ENCODE measurements at places on chromosomes 11 and 22.

GRCh38 chr22:29388759-29389090 is 355 bp upstream of the AP1B1 start:
- no peak for DNase-seq

DNA sequence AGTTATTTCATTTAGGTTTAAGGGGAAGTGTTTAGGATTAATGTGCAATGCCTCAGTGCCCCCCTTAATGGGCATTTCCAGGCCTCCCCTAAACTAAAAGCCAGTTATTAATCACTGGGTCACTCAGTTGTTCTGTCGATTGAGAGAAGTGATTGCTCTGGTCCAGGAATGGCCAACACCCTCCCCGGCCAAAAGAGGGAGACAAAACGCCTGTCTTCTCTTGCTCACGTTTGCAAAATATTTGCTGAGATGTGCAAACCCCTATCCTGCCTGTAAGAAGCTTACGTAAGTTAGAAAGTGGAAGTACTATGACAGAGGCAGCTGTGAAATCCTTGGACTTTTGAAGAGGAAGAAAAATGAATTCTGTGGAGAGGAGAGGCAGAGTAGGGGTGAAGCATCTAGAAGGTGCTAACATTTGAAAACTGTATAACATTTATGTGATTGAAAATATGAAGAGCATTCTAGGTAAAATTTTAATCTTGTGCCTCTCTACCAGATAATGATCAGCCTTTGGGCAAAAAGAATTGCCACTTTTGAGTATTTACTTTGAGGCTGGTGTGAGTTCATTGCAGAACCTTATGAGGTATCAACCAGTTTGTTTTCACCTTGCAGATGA is 37.7 kb downstream of the NTM start:
- no peak for DNase-seq

DNA sequence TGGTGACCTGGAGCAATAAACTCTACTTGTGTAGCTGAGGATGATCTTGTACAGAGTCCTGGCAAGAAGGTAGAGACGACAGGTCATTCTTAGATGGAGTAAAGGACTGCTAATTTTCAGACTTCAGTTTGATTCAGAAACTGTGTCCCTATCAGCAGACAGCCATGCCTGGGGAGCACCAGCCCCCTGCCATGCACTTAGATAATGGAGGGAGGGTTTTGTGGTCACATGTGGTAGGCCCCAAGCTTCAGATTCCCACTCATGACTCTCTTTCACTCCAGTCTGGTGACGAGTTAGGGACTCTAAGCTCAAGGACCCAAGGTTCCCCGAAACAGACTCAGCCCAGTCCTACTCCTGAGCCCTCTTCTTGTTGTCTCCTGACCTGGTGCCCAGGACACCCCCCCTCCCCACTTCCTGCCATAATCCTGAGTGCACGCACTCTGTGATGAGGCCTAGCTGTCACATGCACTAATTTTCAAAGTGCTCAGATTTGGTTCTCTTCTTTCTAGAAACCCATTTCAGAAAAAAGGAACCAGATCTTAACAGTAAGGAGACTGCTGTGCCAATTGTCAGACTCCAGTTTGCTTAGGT is 10.2 kb upstream of the AMPD3 start:
- DNase-seq = no peak

DNA sequence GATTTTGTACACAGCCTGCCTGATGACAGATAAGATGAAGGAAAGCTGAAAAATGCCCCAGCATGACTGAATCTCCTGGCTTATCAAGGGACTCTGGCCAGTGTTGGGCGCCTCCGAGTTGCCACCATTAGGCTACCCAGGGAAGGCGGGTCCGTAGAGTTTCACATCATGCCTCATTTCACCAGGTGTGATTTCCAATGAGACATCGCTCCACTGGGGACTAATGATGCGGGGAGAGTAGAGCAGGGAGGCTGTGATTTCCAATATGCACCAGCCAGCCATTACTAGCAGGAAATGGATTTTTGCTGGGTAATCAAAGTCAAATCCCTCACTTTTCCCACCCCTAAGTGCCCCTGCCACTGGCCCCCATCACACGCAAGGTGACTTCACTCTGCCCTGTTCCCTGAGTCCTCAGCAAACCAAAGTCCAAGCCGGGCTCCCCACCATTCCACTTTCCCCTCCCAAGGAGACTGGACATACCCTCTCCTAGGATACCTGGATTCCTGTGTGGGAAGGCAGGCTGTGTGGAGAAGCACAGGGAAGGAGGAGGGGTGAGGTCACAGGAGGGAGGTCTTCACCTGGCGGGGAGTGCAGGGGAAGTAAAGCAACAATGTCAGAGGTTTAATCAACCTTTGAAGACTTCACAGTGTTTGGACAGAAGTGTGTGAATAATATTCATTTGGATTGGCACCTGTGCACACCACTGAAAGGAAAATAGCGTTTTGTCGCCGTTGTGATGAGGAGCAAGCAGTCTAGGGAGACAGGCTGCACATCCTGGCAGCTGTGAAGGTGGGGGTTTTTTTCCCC is 613.3 kb upstream of the CADM1 start:
- DNase-seq = no peak

DNA sequence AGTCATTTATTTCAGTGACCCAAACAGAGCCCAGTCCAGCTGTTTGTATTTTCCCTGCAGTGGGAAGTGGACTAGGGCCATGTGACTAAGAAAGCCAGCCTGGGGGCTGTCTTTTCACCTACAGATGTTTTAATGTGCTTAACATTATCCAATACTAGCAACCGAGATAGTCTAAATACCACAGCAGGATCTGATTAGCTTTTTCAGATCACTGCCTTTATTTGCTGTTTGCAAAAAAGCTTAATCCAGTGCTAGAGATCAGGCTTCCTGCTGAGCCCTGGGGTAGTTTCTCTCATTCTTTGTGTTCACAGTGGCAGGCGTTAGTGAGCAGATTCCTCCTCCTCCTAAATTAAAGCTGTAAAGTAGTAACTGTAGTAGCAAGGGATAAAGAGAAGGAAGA is 35.0 kb downstream of the ZC3H12C start:
- DNase-seq = no peak

- no peak for DNase-seq
Observed at GRCh38 chr11:7643314-7643713, 30.0 kb downstream of the CYB5R2 start.

- no peak for DNase-seq
Observed at GRCh38 chr11:89436071-89436470, 55.1 kb downstream of the NOX4 start.

DNA sequence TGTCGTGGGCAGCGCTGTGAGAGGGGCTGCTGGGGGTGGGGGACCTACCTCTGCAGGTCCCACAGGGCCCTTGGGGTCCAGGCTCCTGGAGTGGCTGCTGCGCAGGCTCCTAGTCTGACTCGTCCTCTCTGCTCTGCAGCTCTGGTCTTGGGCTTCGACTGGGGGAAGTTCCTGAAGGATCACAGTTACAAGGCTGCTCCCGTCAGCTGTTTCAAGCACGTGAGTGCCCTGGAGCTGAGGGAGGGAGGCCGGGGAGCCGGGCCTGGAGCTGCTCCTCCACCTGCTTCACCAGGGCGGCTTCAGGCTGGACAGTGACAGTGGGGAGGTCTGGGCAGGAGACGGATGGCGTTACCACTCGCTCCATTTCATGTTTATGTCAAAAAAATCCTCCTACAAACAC is 11.9 kb downstream of the L3MBTL2 start:
- no peak for DNase-seq

DNA sequence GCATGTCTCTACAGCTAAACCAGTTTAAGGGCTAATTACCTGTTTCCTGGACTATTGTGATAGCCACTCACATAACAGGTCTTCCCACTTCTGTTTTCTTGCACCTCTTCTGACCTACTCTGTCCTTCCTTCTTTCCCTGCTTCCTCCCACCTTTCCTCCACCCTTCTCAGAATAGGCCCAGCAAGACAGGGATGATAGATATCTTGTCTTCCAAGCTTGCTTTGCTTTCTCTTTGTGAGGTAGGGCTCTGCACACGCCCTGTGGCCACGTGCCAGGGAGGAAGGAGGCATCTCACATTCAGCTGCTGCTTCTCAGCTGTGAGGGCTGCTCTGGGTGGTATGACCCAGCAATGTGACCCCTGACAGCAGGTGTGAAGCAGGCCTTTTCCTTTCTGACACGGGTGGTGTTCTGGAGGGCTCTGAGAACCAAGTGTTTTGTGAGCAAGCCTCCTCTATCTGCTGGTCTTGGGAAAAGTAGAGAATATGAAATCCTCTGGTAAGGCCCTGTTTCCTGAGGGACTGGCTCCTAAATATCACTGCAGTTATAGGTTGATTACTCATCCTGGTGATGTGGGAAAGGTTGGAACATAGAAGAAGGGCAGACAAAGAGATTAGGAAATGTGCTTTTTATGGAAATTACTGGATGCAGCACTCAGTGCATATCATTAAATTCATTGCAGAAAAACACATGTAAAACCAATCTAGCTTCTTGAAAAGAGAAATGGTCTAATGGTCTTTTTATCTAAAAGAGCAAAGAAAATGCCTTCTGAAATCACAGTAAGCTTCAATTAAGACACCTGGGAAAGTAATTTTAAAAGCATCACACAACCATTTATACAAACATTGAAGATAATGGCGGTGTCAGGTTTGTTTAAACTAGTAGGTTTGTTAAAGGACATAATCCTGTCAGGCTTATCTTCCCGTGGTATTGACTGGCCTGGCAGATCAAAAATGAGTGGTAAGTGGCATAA is 8.5 kb downstream of the AMOTL1 start:
- DNase-seq = no peak

GRCh38 chr11:134502153-134502550 is 90.1 kb upstream of the B3GAT1 start:
- no peak for DNase-seq

Data from stimulated activated CD8-positive, alpha-beta memory T cell treated with anti-CD3 and anti-CD28 coated beads, Interleukin-15, amount 100 ng/mL, for 24 hours (primary cell).